ENCODE measurements at places on chromosomes 12 and 14.

DNA sequence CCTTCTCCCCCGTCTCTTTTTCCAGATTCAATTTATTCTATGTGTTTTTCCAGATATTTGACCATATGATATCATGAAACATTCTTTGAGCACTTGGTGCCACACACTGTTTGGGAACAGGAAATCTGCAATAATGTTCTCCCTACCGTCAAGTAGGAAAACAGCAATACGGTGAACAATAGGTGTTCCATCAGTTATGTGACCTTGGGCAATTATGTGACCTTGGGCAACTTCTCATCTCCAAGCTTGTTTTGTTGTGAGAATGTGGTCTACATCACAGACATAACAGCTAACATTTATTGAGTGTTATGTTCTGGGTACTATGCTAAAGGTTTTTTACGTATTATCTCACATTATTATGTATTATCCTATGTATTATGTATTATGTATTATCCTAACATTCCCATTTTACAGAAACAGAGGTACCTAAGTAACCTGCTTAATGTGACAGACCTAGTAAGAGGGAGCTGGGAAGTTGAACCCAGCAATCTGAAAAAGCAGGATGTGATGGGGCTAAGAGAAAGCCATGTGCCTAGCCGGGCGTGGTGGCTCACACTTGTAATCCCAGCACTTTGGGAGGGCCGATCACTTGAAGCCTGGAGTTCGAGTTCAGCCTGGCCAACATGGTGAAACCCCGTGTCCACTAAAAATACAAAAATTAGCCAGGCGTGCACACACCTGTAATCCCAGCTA lies 1.2 kb upstream of the NEK9 start:
- DNase-seq, result no peak

GRCh38 chr14:66045572-66046021 lies 440.6 kb upstream of the CCDC196 start:
- no peak for DNase-seq

DNA sequence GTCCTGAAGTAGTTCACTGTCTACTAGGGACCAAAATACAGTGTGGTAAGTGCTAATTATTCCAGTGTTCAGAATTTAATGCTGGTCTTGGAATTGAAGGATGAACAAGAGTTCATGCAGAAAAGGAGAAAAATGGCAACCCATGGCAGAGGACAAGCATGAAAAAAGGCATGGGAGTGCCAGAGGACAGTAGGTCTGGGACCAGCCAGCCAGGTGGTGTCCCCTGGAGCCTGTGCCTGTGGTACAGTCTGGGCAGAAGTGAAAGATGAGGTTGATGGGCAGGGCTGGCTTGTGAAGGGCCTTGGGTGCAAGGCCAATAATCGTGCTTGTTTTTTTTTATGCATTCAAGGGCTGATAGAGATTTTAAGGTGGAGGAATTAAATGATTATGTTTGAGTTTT lies 21.0 kb downstream of the C12orf75 start:
- DNase-seq, result no peak

DNA sequence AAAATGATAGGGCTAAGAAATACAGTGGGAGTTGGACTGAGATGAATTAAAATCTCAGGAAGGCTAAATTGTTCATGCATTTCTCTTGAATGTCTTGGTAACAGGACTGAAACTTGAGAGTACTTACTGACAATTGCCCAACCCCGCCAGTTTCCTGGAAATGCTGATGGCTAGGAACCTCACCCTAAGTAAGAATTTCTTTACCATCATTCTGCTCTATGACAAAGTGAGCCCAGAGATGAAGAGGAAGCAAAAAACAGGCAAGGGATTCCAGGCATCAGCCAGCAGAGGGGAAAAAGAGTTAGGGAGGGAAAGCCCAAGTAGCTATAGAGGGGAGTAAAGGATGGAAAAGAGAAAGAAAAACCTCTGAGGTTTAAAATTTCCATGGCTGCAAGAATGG lies 397.7 kb downstream of the MDGA2 start:
- DNase-seq, result no peak

DNA sequence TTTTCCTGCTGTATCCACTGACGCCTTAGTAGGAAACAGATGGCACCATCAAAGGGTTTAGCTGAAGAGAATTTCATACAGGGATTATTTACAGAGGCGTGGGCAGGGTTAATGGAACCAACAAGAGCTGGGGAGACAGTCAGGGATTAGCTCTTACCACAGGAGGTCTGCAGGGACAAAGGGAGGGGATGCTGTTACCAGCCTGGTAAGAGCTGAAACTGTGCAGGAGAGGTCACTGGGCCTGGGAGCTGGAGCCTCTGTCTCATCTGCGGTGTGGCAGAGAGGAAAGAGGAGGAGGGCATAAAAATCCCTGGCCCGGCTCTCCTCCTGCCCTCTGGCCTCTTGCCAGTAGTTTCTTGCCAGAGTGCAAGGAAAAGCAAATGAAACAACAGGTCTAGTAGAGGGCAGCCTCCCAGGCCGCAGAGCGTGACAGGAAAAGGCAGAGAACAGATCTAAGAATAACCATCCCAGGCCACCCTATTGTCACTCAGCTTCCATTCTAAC lies 18.9 kb upstream of the POC1B start:
- no peak for DNase-seq

GRCh38 chr12:97016163-97016562 lies 109.1 kb downstream of the NEDD1 start:
- DNase-seq, result no peak

DNA sequence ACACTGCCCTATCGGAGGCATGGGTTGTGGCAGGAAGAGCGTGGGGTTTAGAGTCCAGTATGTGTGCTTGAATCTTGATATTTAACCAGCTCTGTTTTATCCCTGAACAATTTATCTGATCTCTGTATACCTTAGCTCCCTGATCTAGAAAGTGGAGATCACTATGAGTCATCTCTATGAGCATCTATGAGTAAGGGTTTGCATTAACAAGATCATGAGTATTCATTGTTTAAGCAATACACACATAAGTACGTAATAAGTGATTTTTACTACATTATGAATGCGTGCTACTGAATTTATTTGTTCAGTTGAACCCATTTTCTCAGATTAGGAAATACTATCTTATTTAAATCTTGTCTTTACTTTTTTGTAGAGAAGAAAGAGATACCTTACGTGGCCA lies 49.4 kb downstream of the GPATCH2L start:
- DNase-seq, result no peak

DNA sequence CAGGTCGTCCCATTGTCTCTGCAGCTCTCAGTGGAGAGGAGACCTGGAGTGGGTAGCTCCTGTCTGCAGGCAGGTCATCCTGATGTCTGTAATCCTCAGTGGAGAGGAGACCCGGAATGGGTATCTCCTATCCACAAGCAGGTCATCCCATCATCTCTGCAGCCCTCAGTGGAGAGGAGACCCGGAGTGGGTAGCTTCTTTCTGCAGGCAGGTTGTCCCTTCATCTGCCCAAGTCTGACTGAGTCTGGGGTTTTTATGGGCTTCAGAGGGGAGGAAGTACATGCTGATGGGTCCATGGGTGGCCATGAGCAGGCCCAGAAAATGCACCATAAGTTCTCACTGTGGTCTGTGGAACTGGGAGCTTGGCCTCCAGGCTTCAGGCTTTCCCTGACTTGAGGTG lies 28.9 kb upstream of the PAPLN start:
- no peak for DNase-seq

DNA sequence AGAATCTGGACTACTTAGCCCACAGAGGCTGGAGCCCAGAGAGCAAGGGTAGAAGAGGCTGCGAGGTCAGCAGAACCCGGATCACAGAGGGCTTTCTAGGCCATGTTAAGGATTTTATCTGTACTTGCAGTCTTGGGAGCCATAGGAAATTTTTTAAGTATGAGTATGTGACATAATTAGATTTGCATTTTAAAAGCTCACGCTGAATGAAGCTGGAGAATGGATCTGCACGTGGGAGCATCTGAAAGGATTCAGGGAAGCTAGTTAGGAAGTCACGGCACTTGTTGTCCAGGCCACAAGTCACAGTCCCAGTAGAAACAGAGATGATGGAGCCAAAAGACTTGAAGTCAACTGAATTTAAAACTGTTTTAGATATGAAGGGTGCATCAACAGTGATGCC lies 14.1 kb downstream of the CORO1C start:
- no peak for DNase-seq

- DNase-seq, result no peak
Observed at GRCh38 chr12:88391556-88391955, 188.7 kb downstream of the KITLG start.

DNA sequence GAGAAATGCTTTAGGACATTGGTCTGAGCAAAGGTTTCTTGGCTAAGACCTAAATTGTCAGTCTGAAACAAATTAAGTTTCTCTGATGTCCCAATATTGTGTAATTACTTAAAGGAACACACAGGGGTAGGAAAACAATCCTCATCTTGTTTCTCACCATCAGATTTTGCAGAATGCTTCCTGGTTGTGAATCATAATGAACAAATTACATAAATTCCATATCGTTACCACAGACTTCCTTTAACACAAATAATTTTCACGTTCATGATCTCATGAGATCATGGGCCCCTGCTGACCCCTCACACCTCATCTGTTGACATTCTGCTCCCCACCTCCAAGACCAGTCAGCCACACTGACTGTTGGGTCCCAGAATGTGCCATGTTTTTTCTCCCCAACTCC lies 194.1 kb downstream of the MON2 start:
- no peak for DNase-seq

DNA sequence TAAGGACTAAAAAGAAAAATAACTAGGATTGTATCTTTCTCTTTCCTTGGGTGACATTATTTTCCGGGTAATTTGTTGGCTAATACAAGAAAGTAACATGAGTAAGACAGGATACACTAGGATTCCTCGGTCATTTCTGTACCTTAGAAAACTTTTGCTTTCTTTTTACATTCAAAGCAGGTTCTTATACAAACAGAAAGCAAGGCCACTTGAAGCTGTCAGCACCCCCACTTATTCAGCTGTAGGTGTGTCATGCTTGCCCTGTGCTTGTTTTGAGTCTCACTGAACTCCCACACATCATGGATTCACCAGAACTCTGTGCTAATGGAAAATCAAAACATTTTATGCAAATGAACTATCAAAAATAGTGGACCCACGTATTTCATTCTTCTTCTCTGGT lies 266.8 kb upstream of the CLEC14A start:
- no peak for DNase-seq

GRCh38 chr14:24108336-24108874 lies 6.2 kb upstream of the DCAF11 start:
- no peak for DNase-seq

DNA sequence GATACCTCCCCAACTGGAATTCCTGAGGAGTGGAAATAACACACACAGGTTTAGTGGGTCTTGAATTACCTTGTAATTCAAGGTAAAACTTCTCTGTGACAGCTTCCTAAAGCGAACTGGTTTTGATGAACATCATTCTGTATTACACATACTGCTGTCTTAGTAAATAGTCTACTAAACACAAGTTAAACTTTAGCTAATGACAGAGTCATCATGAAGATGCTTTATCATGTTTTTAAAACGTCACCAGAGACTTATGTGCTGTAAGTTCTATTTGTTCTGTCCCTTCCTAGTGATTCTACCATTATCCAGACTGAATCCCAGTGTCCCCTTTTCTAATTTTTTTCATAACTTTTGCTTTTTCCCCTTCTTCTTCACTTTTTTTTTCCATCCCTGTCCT lies 11.6 kb upstream of the GXYLT1 start:
- no peak for DNase-seq

DNA sequence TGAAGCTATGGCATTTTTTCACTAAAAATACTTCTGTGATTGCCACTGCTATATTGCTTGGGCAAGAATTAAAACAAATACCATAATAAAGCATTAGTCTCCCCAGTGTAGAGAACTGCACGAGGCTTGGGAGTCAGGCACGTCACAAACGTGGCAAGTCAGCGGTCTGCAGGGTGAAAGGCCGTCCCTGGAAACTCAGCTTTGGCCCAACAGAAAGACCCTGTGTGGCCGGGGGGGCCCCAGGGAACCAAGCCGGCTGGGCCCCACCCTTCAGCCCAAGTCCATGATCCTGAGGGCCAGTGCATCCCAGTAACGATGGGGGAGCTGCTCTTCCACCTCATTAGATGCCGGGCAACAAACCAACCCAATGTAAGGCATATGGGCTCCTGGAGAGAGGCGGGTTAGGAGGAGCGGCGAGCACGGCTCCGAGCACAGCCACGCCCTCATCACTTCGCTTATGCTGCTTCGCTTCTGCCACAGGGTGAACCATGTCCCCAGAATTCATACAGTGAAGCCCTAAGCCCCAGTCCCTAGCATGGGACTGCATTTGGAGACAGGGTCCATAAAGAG lies 50.9 kb upstream of the GPR68 start:
- no peak for DNase-seq

DNA sequence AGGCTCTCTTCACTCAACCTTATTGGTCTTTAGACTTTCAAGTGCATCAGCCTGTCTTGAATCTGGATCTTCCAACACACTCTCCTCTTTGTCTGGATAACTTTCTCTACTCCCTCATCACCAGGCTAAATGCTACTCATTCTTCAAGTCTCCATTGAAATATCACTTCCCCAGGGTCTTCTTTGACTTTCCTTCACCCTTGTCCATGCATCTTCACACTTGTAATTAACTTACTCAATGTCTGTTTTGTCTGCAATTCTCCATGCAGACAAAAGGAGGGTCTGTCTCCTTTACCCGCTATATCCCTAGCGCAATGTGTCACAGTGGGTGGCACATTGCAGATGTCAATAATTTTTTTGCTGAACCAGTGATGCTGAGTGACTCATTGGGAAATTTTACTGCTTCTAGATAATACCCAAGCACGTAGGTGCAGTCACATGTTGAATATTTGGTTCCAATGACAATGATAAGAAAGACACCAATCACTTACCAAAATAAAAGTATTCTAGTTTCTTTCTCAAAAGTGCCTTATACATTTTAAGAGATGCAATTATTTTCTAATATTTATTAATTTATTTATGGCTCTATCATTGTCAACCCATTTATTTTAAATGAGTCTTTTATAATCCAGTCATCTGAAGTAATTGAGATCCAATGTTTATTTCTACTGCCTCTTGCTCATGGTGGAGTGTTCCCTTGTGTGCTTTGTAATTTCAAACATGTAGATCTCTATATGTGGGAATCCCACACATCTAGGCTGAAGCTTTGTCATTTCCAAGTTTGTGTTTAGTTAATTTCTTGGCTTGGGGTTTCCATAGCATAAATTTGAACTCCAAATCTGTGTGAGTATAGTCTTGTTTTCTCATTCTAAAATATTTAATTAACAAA lies 21.7 kb upstream of the RFC5 start:
- DNase-seq, result no peak

DNA sequence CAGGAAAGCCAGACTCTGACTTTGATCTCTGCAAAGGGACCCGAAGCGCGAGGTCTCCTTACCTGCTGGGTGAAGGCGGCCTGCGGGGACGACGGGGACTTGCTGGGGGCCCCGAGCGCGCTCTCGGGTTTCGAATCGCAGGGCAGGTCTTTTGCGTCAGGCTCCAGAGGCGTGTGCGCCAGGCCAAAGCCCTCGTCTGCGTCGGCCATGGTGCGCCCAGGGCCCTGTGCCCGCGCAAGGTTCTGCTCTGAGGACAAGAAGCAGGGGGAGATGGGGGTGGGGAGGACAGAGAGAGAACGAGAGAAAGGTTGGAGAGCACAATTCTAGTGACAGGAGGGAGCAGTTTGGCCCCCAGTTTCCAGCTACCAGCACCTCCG lies 2.3 kb downstream of the TBX5 start:
- DNase-seq, result no peak

All from NCI-H1930 (cell line).